ENCODE measurements at places on chromosomes 4 and X. TPM values are rescaled to one million over a fixed set of nuclear protein-coding genes. Genes with fewer than 3 reads are reported as not detected.

DNA sequence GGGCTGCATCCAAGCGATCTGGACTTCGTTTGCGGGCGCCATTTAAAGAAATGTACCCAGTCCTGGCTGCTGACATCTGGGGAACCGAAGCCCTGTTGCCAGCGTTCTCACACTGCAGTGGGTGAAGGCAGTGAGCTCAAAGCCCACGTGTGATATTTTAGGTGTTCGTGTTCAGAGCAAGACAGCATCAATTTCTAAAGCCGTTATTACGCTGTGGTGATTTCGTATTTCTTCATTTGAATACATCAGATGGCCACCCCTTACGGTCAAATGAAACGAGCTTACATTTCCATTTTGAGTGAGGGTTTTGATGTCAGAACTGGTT, 376 bp upstream of the C4orf36 start:
- no peak for DNase-seq

Gene FGD1
- 10.3 TPM for total RNA-seq

- no peak for DNase-seq
Measured at GRCh38 chrX:110070970-110071369, 68.1 kb downstream of the TMEM164 start.

DNA sequence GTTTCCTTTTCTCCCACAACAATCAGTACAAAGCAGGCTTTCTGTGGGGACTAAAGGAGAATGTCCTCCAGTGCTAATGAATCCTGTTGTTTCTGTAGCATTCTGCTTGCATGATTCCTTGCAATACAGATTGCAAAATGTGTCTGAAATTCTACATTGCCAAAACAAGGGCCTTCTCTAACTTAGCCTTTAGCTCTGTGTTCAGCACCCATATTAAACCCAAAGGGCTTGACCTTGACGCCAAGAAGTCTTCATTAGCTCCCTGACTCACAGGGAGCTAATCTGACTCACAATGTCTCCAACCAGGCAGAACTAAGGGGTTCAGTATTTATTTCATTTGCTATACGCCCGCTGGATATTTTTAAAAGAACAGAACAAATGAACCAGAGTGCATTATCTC, 241.4 kb upstream of the CLNK start:
- DNase-seq: no peak

Gene USP27X
- 8.2 TPM for total RNA-seq

- DNase-seq: no peak
Measured at GRCh38 chr4:5569451-5569850, 138.9 kb downstream of the EVC2 start.

- no peak for DNase-seq
Measured at GRCh38 chr4:114874321-114874720, 239.1 kb downstream of the NDST4 start.

DNA sequence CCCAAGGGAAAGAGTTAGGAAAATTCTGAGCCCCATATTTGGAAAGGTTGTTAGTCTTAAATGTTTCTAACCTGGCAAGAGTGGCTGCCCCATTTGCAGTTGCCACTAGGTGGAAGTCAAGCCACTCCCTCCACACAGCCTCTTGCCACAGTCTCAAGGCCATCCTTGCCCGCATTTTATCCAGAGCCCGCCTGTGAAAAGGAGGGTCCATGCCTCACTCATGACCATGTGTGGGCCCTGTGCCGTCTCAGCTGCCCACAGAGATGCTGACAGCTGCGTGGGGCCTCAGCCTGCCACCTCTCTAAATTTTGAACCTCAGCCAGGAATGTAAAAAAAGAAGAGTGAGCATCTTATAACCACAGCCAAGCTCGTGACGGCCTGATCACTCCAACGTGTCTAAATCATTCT, 201.5 kb upstream of the FAM241A start:
- DNase-seq: peak; percentile 1

- peak; percentile 67 for DNase-seq
Measured at GRCh38 chrX:154019633-154020528, at the start of gene IRAK1. IRAK1 (minus strand) TSS chrX:154019902; CDS start chrX:154019812, 90 bp downstream.

DNA sequence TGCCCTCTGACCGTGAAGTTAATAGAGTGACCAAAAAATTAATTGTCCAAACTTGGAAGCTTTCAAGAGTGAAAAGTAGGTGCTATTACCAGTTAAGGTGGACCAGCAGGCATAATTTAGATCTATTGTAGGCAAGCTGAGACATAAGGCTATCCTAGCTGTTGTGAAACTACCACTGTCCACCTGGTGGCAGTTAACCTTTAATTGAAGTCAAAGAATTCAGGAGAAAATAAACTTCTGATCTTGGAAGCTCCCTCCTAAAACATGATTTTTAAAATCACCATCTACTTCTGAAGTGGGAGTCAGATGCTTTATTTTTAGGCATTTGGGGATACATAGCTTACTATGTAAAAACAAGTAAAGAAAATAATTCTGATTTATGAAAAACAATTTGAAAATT, 636.3 kb upstream of the HTR2C start:
- DNase-seq: no peak

DNA sequence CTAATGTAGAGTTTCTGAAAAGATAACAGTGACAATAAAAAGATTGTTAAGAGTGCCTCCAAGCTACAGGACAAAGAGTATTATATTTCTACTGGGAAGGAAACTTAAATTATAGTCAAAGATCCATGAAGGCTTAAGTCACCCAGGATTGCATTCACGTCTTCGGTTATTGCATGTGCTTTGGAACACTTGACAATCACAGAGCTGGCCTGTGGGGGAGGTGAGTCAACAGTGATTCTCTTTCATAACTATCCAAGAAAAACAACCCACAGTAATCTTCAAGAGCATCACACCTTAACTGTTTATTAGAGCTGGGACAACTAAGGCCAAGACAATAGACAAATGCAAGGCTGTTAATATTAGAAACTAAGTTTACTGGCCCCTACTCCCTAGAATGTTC, 40.3 kb downstream of the PDGFC start:
- no peak for DNase-seq

- DNase-seq: no peak
Measured at GRCh38 chrX:32126997-32127396, 1055.2 kb upstream of the FTHL17 start.

DNA sequence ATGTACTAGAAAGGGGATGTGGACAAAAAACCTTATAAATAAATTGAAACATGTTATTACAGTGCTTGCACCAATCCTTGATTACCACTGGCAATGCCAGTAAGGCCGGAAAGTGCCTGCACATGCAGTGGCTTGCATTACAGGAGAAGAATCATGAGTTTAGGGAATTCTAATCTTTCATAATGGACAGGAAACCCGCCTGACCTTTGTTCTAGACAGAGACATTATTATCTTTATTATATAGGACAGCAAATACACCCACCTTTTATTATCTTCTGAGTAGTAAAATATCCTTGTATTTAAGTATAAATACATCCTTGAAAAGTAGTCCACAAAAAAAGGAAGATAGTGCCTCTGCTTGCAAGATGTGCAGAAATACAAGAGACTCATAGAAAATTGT, 379.9 kb upstream of the LCORL start:
- no peak for DNase-seq

Gene SPIN4
- total RNA-seq: 14.0 TPM

DNA sequence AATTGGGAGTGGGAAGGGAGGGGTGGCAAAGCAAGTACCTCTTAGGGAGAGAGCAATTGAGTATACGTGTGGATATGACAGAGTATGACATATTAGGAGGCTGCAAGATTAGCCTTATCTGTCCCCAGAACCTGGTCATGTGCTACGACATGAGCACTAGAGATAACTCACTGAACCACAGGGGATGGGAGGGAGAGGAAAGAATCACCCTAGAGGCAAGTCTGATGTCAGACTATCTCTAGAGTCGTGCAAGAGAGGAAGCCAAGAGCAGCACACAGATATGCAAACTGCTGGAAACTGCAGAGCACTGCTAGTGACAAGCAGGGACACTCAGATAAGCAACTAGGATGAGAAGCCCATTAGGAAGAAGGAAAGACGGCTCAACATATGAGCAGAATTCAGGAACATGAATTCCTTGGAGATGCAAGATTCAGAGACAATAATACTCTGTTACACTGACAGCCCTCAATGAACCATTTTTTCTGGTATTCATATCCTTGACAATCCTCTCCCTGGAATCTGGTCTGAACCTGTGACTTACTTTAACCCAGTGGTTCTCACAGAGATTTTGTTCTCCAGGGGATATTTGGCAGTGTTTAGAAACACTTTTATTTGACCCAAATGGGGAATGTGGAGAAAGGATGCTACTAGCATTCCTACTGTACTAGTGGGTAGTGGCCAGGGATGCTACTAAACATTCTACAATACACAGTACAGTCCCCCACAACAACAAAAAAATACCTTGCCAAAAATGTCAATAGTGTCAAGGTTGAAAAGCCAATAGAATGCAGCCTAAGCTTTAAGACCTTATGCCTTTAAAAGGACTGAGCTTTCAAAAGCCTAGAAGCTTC, 84.0 kb upstream of the BMP2K start:
- DNase-seq: no peak

DNA sequence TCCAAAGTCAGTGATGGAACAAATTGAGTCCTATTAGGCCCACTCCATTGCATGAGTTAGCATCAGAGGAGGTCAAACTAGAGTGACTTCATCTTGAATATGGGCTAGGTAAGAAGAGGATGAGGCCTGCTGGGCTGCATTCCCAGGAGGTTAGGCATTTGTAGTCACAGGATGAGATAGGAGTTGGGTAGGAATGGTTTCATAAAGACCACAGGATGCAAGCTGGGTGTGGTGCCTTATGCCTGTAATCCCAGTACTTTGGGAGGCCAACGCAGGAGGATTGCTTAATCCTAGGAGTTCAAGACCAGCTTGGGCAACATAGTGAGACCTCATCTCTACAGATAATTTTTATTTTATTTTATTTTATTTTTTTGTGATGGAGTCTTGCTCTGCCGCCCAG, 26.8 kb downstream of the PDGFRA start:
- no peak for DNase-seq

DNA sequence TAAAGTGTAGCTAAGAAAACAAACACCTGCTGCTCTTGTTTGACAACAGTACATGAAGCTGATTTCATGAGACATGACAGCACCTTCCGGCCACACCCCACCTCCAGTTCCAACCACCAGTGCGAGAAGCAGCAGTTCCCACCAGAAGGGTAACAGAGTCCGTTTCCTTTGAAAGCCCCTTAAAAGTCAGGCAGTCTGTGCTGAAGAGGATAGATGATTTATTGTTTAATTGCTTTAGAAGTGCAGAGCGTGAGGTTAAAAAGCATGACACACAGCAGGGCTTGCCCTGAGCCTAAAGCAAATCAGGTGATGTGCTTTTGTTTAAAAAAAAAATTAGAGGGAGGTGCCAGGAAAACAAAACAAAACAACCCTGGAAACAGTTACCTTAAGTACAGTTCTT, 82.6 kb downstream of the HADH start:
- DNase-seq: no peak

Gene SERPINA7
- not detected for total RNA-seq

DNA sequence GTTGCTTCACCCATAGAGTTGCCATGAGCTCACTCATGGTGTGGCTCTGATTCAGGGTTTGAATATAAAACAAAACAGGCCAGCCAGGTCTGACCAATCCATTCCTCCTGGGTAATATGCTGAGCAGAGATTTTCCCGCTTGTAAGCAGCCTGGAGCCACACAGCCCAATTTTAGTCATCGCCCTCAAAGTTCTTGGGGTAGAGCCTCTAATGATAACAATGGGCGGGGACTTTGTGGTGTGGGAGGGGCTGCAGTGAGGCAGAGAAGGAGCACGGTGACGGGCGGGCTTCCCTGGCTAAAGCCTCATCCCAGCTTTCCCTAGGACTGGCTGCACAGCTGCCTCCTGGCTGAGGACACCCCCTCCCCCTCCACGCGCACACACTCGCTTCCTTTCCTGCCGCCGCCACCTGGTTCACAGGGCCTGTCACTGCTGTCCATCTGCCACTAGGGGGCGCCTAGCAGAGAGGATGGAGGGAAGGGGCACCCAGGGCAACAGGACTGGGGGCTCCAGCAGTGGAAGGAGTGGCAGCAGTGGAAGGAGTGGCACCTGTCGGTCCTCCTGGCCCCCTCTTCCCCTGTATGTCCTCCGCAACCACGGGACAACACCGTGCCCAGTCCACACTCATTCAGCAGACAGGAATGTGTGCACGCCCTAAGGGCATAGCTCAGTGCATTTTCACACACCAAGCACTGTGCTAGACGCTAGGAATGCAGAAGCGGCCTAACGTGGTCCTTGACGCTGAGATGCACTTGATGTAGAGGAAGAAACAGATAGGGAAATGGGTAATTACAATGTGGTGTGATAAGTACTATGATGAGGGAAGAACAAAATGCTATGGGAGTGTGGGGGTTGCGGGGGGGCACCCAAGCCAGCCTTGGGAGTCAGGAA, 26.8 kb downstream of the PRPS1 start:
- DNase-seq: peak; percentile 19

DNA sequence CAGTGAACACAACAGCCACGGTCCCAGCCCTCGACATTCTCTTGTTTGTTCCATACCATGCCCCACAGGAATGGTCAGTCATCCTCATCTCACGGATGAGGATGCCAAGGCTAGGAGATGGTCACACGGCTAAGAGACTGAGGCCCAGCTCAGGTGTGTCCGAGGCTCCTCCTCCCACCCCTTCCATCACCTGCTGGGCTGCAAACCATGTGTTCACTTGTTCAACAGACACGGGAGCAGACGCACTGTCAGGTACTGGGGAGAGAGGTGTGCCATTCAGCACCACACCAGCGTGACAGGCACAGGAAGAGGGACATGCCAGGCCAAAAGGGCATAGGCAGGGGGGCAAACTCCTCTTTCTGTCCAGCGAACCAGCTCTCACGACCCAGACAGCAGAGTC, 45.9 kb downstream of the ABLIM2 start:
- no peak for DNase-seq

DNA sequence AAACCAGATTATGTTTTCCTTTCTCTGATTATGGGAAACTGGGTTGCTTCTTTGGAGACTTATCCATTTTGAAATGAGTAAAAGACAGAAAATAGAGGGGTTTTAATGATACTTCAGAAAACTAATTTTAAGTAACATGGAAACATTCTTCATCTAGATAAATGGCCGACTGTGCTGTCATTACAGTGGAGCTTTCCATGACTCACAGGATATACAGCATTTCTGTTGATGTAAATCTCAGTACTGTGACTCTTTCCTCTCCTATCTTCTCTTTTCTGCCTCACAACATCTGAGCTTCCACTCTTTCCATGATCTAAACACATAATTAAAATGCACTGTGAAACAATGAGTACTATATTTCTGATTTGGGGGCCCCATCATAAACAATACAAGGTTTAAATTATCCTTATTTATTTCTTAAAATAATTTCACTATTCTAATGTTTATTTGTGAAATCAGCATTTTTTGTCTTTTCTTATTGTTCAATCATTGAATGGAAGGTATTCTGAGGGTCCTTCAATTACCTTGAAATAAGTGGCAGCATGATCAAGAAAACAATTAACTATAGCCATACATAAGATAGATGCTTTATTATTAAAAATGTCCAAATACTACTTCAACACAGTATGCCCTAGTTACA, 19.3 kb downstream of the SEC24D start:
- DNase-seq: no peak

GRCh38 chr4:44660396-44660795, 9.0 kb upstream of the YIPF7 start:
- DNase-seq: no peak
